CD4-positive, CD25-positive, alpha-beta regulatory T cell (primary cell): ENCODE measurements at places on chromosomes 7 and 10. TPM values are rescaled to one million over a fixed set of nuclear protein-coding genes. Genes with fewer than 3 reads are reported as not detected.
A peak's percentile ranks its signal among the peaks of the same experiment; 100 is the strongest.

UCN3 gene
- polyA plus RNA-seq, result not detected

GRCh38 chr7:151759591-151760042 lies 117.3 kb downstream of the PRKAG2 start:
- H3K4me3 ChIP-seq, result no peak overlapping the region
- peak; percentile 60 for DNase-seq
- H3K27ac ChIP-seq, result no peak overlapping the region
- no peaks in the 10 kb centered on the region for H3K36me3 ChIP-seq

- no peak for DNase-seq
- H3K27me3 ChIP-seq, result no peaks in the 10 kb centered on the region
- H3K4me1 ChIP-seq, result peaks cover 17% of the 10 kb centered on the region
- H3K27ac ChIP-seq, result no peak overlapping the region
- no peak overlapping the region for H3K4me3 ChIP-seq
Observed at GRCh38 chr7:148835854-148836253, 48.2 kb downstream of the EZH2 start.

DNA sequence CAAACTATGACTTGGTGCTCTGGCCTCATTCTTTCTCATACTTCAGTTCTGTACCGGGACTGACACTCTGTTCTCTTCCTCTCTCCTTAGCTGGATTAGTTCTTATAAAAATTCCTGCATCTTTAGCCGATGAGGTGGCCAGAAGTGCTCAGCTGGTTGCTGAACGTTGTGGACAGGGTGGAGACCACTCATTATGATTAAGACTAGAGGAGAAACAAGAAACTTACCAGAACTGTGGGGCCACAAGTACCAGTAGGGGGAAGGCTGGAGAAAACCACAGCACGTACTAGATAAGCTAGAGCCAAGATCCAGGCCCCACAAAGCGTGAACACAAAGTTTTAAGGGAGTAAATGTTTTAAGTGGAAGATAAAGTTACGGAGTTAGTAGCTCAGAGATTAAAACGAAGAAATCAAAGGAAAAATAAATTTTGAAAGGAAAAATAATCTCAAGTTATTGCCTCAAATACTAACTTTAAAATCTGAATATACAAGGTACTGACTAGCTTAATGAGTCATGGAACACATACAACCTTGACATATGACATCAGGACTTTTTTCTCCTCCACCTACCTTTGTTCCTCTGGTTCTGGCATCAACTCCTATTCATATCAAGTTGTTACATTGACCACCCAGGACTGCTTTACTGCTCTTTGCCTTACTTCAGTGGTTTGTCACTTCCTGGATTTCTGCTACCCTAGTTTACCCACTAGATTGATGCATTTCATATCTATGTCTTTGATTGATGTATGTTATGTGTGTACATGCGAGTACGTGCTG lies 469.0 kb downstream of the TFEC start:
- no peaks in the 10 kb centered on the region for H3K4me1 ChIP-seq
- no peak overlapping the region for H3K27ac ChIP-seq
- H3K27me3 ChIP-seq, result no peaks in the 10 kb centered on the region
- H3K36me3 ChIP-seq, result no peaks in the 10 kb centered on the region
- DNase-seq, result no peak
- no peak overlapping the region for H3K4me3 ChIP-seq

DNA sequence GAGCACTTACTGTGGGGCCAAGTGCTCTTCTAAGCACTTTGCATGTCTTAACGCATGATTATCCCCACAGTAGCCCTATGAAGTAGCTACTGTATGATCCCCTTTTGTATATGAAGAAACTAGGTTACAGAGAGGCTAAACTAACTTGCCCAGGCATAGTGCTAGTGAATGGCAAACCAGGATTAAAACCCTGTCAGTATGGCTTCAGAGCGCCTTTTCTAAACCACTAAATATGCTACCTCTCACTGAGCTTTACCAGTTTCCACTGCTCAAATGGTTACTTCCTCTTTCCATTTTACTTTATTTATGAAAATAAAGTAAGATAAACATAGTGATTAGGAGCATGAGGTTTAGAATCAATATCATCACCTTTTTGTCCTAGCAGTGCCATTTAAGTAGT lies 73.6 kb downstream of the PODXL start:
- no peaks in the 10 kb centered on the region for H3K4me1 ChIP-seq
- peaks cover 18% of the 10 kb centered on the region for H3K36me3 ChIP-seq
- no peaks in the 10 kb centered on the region for H3K27me3 ChIP-seq
- DNase-seq, result no peak
